ENCODE measurements at places on chromosomes 5 and 9.
A peak's percentile ranks its signal among the peaks of the same experiment; 100 is the strongest.

DNA sequence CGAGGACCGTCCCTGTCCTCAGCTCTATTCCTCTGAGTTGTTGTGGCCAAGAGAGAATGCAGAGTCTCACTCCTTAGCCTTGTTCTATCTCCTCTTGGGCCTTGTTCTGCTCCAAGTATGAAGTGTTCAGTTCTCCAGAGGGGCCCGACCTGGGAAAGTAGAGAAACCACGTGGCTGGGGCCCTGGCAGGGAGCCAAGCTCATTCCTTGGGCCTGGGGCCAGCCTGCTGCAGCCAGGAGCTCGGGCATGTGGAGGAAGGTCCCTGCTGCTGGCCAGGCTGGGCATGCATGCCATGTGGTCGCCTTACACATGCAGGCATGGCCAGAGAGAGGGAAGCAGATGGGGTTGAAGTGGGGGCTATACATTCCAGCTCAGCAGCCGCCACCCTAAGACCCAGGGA is 60.7 kb downstream of the COL27A1 start:
- DNase-seq: peak; percentile 89

- DNase-seq: no peak
Observed at GRCh38 chr9:94042516-94043360, 41.5 kb upstream of the PTPDC1 start.

DNA sequence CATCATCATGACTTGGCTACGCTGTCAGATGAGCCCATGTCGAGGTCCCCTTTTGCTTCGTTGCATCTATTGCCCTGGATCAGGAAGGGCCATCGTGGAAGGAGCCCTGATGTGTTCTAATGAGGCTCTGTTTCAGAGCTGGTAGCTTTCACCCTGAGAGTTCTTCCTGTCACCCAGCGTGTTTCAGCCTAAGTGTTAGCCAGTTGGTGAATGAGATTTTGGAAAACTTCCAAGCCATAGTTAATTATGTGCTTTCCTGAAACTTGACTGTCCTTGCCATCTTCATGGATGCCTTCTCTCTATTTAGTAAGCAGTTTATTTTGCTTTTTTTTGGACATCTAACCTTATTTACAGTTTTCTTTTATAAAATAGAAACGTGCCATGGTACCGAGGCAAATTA is 1695.4 kb upstream of the WWC1 start:
- no peak for DNase-seq

GRCh38 chr5:142253938-142254337 is 70.9 kb downstream of the SPRY4 start:
- DNase-seq: no peak

- peak; percentile 49 for DNase-seq
Observed at GRCh38 chr9:98536542-98537173, 172.1 kb downstream of the GABBR2 start.

- DNase-seq: no peak
Observed at GRCh38 chr5:14172149-14172795, 29.1 kb downstream of the TRIO start.

DNA sequence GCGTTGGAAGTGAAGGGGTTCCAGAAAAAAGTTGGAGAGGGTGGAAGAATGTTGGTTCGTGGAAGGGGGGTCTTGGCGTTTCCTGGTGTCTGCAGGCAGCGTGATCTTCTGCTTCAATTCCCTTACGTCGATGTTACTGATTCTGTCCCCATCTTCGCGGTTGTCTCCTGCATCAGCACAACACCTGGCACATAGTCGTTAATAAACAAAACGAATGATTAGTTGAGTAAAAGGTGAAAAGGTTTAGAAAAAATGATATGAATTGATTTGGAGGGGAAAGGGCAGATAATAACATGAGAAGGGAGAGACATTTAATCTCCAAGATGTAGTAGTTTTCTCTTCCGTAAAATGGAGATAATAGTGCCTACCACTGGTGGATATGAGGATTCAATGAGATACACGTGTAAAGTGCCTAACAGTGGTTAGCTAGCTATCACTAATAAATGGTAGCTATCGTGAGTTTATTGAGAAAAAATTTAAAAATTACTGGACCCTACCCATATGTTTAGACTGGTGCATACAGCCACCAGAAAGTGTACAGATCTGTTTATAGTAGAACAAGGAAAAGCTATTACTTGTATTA is 556 bp downstream of the MTREX start:
- DNase-seq: no peak
